Keratinocyte (primary cell): ENCODE measurements at places on chromosomes 7 and 10.

GRCh38 chr7:20268824-20269223 lies 51.6 kb upstream of the MACC1 start:
- DNase-seq = no peak

DNA sequence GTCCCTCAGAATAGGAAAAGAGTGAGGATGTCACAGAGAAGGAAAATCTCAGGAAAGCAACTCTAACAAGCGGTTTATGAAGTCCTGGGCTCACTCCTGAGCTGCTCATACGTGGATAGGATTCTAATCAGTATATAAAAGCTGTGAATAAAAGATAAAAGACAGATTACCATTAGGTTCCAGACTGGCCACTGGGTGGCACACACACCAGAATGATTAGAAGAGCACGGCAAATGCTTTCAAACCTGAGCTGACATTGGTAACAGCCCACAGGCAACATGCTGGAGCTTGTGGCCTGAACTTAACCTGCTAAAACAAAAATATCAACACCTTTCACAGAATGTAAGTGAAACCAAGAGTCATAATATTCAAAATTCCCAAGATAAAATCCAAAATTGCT lies 370.8 kb downstream of the GRID1 start:
- DNase-seq = no peak

DNA sequence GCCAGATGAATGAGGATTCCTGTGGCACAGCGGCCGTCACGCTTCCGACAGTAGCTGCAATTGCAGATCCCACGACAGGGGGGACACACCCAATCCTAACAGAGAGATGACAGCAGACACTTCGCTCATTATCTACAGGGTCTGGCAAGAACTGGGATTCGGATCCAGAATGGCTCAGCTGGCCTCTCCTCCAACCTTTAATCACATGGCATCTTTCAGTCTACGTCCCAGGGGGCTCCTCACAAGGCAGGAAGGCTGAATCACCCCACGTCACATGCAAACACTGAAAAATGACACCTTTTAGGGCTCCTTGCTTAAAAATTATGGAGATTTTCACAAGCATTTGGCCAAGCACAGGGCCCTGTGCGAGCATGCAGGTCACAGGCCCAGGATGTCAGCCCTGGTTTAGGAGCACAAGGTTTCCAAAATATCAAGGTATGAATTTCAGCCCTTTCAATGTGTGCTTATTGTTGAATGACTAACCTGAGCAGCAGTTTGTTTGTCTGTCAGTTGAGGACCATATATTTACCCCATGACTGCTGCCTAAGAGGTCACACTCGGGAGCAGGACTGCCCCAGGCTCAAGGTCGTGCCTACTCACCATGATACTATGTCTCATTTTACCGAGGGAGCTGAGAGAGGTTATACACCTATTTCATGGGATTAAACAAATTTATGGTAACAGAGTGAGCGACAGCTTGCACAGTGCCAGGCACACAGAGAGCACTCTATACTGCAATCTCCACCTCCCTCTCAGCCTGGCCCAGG lies 42.5 kb downstream of the CDCA7L start:
- DNase-seq = no peak

GRCh38 chr7:152341914-152342236 lies 93.9 kb downstream of the KMT2C start:
- DNase-seq = no peak

DNA sequence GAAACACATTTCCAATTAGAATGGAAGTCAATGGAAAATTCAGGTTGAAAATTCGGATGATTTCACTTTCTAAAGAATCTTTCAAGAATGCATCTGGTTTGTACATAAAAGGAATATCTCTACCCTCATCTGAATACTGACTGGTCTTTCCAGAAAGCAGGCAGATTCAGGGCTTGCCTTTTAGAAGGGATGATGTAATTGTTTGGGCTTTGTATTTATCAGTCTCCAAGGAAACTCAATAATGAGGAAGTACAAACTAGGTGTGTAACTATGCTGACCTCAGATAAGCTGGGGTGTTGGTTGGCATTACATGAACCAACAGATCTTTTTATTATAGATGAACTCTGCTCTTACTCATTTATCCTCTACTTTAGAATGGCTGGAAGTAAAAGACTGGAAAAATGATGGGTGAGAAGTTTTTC lies 24.1 kb downstream of the PDLIM1 start:
- DNase-seq = peak; percentile 97

DNA sequence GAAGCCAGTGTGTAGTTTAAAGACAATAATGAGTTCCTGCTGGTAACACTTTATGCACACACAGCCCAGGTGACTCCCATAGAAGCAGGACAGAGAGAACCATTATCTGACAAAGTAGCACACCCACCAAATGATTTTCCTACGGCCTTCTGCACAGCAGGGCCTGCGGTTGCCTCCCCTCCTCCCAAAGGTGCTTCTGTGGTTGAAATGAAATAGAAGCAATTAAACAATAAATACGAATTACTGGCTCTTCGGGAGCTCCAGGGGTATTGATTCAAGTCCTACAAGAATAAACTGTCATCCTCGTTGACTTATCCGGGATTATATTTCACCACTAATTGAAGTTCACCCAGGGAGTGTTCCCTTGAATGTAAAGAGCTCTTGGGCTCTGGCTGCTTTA lies 172.1 kb downstream of the ACTR3B start:
- DNase-seq = no peak

DNA sequence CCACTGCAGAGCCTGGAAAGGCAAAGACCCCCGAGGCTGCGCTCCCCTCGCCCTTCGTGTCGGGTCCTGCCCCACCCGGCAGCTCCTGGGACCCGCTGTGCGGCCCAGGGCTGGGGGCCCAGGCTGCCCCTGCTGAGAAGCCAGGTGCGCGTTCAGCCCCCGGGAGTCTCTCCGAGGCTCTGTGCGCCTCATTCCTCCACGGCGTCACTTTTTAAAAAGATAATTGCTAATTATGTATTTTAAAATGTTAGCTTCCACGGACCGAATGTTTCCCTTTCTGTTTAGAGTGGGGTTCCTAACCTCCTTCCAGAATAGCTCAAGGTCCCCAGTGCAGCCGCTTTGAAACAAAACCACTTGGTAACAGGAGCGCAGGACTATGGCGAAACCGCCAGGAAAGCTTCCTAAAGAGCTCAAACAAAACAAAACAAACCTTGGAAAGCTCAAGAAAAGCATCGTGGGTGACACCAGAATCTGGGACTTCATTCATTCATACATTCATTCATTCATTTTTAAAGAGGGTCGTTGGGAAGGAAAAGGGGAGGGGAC lies 45.6 kb downstream of the PDIA4 start:
- no peak for DNase-seq
